ENCODE measurements at places on chromosomes 3 and 15. TPM values are rescaled to one million over a fixed set of nuclear protein-coding genes. Genes with fewer than 3 reads are reported as not detected.

DNA sequence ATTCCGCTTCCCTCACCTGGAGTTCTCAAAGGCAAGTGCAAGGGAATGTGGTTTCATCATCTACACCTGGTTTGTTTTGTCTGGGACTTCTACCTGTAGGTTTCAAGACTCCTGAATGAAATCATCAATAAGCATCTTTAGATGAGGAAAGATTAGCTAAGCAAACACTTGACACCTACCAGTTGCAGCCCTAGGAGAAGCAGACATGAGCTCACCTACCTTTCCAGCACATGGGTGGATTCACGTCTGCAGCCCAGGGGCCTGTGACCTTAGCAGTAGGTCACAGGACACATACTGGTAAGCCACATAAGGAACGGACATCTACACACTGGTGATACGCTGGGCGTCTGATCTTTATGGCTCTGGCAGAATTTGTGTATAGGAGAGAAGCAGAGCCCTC, 26.7 kb downstream of the SLCO2A1 start:
- DNase-seq: no peak

DNA sequence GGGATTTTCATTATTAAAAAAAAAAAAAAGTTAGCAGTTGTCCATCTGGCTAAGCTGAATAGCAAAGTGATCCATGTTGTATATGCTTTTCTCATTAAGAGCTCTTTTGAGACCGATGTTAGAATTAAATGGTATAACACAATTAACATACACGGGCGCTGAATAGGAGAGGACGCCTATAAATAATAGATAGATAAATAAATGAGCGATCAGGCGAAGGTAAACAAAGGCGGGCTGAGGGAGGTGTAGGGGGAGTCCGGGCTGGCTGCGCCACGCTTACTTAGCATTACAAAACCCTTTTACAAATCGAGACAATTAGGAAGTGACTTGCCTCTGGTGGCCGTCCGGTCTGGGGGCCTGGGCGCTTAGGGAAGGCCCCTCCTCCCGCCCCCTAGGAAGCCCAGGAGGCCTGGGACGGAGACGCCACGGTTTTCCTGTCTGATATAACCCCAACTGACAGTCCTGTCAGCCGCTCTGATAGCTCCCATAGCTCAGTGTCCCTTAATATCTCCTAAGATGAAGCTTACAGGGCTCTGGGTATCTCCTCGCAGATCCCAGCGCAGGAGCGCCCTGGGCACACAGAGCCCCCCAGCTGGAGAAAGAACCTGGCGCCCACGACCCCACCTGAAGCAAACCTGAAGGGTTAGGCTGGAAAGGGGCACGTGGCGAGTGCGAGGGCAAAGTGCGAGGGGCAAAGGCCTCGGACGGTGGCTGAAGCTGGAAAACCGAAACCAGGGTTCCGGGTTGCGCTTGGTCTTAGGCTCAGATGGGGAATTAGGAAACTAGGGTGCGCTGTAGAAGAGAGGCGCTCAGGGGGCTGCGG, 3.6 kb downstream of the SOX14 start:
- no peak for DNase-seq

GRCh38 chr3:65986285-65986684, 52.4 kb downstream of the MAGI1 start:
- no peak for DNase-seq

KLHL40 gene
- total RNA-seq: not detected

DNA sequence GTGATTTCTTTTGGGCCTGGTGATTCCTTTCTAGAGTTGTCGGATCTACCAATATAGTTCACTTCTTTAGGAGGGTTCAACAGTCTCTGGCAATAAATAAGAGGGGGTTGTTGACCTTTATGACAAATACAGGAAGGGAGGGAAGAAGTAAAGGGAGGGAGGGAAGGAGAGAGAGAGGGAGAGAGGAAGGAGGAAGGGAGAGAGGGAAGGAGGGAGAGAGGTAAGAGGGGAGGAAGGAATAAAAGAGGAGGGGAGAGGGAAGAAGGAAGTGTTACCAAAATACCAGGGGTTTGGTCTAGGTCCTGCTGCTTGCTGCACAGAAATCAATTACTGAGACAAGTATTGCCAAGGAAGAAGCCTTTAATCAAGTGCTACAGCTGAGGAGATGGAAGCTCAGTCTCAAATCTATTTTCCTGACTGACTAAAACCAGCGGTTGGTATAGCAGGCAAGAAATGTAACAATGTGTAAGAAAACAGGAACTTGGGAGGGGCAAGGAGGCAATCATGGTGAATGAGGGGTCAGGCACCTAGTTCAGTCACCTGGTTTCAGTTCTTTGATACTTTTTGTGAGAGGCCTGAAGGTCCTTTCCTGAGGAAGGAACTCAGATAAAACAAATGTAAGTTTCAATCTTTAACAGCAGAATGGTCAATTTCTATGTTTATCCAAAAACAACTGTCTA, 14.1 kb upstream of the TMEM40 start:
- no peak for DNase-seq

SLC28A1 gene
- 0.20 TPM for total RNA-seq

- DNase-seq: no peak
Observed at GRCh38 chr3:98812851-98813374, 49.8 kb downstream of the ST3GAL6 start.

PFN2 gene
- total RNA-seq: 187 TPM

- no peak for DNase-seq
Observed at GRCh38 chr3:48595526-48596121, 495 bp upstream of the COL7A1 start.

DNA sequence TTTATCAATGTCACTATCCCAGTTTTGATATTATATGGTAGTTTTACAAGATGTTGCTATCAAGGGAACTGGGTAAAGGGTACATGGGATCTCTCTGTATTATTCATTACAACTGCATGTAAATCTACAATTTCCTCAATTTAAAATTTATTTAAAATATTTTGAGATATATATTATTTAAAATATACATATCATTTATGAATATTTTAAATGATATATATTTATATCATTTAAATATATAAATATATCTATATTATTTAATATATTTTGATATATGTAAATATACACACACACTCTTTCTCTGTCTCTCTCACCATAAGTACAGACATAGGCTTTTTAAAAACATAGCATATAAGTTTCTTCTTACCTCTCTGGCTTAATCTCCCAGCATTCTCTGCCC, 104.7 kb downstream of the TP63 start:
- DNase-seq: no peak

GRCh38 chr3:149188494-149188893, 33.1 kb downstream of the CP start:
- no peak for DNase-seq

ZNF654 gene
- total RNA-seq: 16.5 TPM

ALDH1L1 gene
- total RNA-seq: 1.2 TPM

GRCh38 chr3:102230057-102230456, 204.8 kb upstream of the ZPLD1 start:
- DNase-seq: no peak

GRCh38 chr3:149417174-149417573, 39.7 kb upstream of the TM4SF1 start:
- DNase-seq: no peak

- DNase-seq: no peak
Observed at GRCh38 chr15:88917760-88918159, 4.6 kb upstream of the MFGE8 start.

MAP6D1 gene
- total RNA-seq: 6.4 TPM

DNA sequence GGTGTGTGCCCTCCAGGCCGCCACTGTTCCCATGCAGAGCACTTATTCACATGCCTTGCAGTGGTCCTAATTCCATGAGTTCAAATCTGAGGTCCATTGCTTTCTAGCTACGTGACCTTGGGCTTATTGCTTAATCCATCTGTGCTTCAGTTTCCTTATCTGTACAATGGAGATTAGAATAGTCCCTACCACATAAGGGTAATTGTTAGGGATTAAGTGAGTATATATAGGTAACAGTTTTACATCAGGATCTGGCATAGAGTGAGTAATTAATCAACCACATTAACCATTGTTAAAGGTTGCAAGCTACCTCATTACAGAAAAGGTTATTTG, 7.6 kb downstream of the CPN2 start:
- no peak for DNase-seq

GRCh38 chr15:90561344-90562244, 31.9 kb downstream of the CRTC3 start:
- DNase-seq: no peak

DNA sequence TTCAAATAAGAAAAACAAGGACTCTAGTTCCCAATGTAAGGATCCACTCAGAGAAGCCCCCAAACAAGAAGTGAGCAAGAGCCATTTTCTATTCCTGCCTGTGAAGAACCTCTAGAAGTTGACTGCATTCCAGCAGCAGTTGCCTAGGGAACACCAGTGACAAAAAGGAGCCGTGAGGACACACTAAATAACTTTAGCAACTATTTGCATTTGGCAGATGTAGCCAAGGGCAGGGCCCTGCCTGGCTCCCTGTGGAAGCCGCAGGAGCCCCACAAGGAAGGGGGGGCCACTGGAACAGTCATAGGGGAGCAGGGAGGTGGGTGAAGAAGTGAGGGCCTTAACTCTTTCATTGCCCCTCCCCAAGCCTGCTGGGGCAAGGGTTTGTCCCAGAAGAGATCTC, 470.2 kb upstream of the PROK2 start:
- no peak for DNase-seq

DNA sequence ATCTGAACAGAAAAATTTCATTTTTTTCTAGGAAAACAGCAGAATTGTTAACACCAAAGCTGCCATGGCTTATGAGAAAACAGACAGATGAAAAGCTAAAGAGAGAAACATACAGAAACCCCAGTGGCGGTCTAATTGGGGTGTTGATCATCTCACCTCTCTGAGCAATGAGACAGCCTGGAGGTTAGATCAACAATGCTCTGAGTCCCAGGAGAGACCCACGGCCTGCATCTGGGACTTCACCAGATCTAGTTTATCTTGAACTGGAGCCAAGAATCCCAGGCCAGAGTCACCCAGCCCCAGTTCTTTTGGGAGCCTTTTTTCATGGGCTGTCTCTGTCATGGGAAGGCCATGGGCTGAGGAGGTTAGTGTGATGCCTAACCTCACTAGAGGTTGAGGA, 3.5 kb upstream of the GALNT15 start:
- DNase-seq: no peak
